Smooth muscle cell of the pulmonary artery (primary cell): ENCODE measurements at places on chromosomes 2 and 18. TPM values are rescaled to one million over a fixed set of nuclear protein-coding genes. Genes with fewer than 3 reads are reported as not detected.

RNF152 gene
- 36.8 and 68.2 TPM in 2 replicates for total RNA-seq

CYBRD1 gene
- 265 and 312 TPM in 2 replicates for total RNA-seq

LYPD1 gene
- 12.8 and 13.7 TPM in 2 replicates for total RNA-seq

MARS2 gene
- 2.5 and 5.4 TPM in 2 replicates for total RNA-seq

COLEC11 gene
- total RNA-seq: 0.50 and 1.4 TPM in 2 replicates

ST8SIA3 gene
- not detected in 2 replicates for total RNA-seq

RAMP1 gene
- 2.3 and 3.7 TPM in 2 replicates for total RNA-seq

LOXHD1 gene
- not detected in 2 replicates for total RNA-seq

OTOS gene
- total RNA-seq: not detected in 2 replicates

CD8B2 gene
- total RNA-seq: not detected in 2 replicates

TUBB8B gene
- total RNA-seq: not detected in 2 replicates

DAW1 gene
- 2.0 and 2.5 TPM in 2 replicates for total RNA-seq

IMP4 gene
- 69.9 and 117 TPM in 2 replicates for total RNA-seq

SPR gene
- total RNA-seq: 17.9 and 27.4 TPM in 2 replicates

LANCL1 gene
- total RNA-seq: 30.7 and 65.2 TPM in 2 replicates

ASXL3 gene
- total RNA-seq: under 0.01 and 0.78 TPM in 2 replicates
